Activated effector memory CD4-positive, alpha-beta T cell treated with Interleukin-2 at 50 U/mL for 16 hours (primary cell): ENCODE measurements at places on chromosomes 11 and 22.

- peak; percentile 21 for DNase-seq
Observed at GRCh38 chr11:70191495-70192140, 11.5 kb upstream of the FADD start.

- no peak for DNase-seq
Observed at GRCh38 chr11:103297900-103298299, 188.7 kb downstream of the DYNC2H1 start.

- no peak for DNase-seq
Observed at GRCh38 chr11:79006854-79007253, 432.2 kb upstream of the NARS2 start.

GRCh38 chr22:19149047-19149883, 827 bp downstream of the GSC2 start:
- peak; percentile 42 for DNase-seq

DNA sequence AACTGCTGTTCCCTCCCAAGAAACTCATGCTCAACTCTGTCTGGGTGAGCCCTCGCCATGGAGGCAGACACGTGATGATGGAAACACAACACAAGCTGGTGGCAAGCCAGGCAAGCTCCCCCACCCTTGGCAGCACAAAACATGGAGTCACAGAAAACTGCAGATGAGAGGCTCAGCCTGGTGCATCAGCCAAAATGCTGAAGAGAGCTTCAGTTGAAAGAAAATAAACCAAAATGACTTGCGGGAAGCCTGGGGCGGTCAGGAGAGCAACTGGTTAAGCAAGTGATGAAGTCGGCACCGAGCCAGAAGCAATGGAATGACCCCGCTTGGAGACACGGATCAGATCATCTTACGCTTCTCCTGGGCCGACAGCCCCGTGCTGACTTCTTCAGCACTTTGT, 68.3 kb downstream of the C11orf58 start:
- DNase-seq, result no peak

- DNase-seq, result no peak
Observed at GRCh38 chr11:33630936-33631748, 69.5 kb downstream of the C11orf91 start.

DNA sequence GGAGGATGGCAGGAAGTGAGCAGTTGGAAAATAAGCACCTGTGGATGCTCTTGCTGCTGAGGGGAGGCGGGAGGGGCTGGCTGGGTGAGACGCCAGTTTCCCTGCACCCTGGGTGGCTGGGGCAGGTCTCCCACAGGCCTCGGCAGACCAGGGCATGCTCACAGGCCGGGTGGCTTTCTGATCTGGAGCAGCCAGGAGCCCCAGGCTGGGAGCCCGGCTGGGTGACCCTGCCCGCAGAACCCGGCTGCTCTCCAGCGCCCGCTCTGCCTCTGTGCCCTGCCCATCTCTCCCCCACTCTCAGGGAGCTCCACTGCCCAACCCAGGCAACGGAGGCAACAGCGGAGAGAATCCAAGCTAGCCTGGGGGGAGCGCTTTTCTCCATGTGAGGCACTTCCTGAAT, 24.6 kb downstream of the DCPS start:
- no peak for DNase-seq

DNA sequence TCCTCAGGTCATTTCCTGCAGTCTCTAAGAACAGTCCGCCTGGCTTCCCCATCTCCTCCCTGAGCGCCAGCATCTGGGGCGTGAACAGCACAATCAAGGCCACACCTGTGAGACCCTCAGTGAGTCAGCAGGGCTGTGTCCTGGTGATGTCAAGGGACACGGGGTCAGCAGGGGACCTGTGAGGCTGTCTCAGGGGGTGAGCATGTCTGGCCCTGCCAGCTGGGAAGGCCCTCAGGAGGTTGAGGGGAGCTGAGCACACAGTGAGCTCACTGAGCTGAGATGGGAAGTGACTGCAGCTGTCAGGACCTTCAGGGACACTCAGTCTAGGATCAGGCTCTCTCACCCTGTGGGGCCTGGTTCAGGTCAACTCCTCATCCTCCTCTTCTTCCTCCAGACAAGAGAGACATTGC, 46.6 kb upstream of the VPREB1 start:
- no peak for DNase-seq

- no peak for DNase-seq
Observed at GRCh38 chr11:134752526-134752925, 340.5 kb upstream of the B3GAT1 start.

- DNase-seq, result no peak
Observed at GRCh38 chr22:19821523-19822300, 33.0 kb downstream of the GNB1L start.

GRCh38 chr11:86814775-86815174, 14.4 kb downstream of the PRSS23 start:
- no peak for DNase-seq

- no peak for DNase-seq
Observed at GRCh38 chr11:26062660-26063059, 269.3 kb upstream of the ANO3 start.

DNA sequence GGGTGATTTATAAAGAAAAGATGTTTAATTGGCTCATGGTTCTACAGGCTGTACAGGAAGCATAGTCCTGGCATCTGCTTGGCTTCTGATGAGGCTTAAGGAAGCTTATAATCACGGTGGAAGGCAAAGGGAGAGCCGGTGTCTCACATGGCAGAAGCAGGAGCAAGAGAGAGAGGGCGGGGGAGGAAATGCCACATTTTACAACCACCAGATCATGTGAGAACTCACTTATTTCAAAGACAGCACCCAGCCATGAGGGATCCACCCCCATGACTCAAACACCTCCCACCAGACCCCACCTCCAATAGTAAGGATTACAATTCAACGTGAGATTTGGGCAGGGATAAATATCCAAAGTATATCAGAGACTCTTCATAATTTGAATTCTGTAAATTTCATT, 200.7 kb downstream of the MSANTD4 start:
- DNase-seq, result no peak

DNA sequence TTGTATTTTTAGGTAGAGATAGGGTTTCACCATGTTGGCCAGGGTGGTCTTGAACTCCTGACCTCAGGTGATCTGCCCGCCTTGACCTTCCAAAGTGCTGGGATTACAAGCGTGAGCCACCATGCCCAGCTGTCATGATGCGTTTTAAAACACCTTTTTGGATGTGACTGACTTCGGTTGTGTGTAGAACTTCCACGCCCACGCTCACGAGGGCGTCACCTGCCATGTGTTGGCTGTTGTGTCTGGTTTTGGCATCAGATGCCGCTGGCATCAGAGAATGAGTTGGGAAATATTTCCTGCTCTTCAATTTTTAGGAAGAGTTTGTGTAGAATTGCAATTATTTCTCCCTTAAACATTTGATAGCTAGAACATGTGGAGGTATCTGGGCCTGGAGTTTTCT, 109.1 kb downstream of the KCNQ1 start:
- no peak for DNase-seq

DNA sequence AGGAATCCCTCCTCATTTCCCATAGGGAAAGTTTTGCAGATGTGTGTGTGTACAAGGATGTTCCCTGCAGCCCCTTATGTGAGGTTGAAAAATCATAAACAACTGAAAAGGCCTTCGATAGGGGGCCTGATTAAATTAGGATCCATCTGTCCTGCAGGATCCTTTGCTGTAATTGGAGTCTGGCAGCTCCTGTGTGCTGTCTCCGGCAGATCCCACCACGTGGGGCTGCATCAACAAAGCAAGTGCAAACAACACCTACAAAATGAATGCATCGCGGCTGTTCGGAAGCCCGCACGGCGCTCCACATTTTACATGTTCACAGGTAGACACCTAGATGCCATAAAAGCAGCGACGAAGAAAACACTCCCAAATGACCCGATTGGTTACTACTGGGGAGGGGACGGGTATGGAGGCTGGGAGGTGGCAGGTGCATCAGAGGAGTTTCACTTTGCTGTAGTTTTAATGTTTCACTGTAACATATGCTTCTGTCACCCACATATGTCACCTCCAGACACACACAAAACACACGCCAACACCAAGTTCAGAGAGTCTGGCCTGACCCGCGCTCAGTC, 52.2 kb downstream of the NFAM1 start:
- DNase-seq, result no peak

DNA sequence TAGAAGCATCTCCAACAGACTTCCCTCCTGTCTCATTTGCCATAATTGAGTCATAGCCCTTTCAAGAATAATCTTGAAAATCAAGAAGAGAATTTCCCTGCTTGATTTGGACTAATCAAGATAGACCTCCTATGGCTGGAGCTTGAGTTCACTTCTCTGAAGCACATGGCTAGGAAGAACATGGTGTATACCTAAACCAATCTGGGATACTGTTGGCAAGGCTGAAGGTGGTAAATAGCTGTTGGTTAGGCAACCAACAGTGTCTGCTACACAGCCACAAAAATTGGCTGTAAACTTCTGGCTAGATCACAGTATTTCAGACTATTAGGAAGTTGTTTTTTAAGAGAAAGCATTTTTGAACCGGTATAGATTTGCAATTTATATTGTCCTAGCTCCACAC, 4.9 kb downstream of the CRYAB start:
- DNase-seq, result no peak

DNA sequence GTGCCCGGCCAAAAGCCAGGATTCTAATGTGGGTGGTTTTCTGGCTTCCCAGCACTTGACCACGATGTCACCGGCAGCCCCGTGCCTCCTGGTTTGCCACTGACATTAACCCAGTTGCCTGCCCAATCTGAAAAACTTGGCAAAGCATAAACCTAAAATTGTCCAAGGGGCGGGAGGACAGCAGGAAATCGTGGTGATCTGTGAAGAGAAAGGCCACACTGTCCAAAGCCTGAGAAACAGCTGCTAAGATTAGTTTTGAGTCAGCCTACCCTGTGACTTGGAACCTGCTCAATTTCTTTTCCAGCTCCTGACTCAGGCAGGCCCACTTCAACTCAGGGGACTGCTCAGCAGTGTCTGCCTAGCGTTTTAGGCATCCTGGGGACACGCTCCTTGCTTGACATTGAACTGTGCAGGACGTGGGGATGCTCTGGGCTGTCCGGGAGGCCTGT, 8.2 kb upstream of the F2 start:
- DNase-seq, result no peak

DNA sequence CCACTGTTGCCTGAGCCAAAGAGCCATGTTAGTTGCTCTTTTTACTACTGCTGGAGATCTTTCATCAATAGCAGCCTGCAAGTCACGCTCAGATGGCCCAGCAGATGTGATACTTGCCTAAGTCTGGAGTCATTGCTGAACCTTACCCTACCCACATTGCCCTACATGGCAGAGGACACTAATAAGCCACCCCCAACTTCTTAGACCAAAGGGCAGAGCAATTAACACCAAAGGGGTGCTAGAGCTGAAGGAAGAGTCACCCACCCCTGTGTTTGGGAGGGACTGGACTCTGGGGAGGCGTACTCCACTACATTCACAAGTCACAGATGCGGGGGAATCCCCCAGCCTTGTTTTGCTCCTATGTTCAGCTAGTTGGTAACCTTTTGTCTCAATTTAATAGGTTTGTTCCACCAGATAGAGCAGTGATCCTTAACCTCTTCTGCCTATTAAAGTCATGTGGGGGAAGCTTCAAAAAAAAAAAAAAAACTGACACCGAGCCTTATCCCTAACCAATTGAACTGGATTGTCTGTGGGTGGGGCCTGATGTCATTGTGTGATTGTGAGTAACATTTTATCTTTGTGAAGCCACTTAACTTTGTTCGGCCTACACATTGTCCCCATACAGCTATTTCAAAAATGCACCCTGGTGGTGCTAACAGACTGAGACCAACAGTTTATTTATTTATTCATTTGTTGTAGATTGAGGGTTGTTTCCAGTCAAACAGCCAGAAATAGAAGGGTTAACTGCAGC, 13.1 kb downstream of the ADM start:
- no peak for DNase-seq

GRCh38 chr11:62033191-62034035, 66.0 kb upstream of the FTH1 start:
- no peak for DNase-seq

DNA sequence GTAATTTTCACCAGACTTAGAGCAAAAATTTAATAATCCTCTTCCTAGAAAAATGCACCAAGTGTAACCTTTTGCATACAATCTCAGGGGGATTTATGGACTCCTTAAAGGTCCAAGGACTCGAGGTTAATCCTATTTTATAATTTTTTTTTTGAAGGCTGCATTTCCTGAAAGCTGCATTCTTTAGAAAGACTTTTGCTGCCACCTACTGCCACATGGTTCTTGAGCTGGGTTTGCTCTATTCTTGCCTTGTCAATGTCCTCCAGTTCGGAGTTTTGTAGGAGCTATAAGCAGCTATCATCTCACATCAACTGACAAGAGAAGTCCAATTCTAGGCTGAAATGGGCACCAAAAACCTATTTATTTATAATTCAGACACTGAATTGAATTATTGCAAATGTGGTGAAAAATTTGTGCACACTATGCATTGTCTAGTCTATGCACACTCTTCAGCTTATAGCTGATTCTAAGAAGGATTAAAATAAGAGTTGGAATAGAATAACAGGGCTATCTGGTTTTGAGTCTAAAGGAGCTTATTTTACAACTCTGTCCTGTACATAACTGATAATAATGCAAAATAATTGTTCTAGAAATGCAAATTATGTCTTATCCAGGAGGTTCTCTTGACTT, 31.3 kb downstream of the TRAF6 start:
- no peak for DNase-seq

DNA sequence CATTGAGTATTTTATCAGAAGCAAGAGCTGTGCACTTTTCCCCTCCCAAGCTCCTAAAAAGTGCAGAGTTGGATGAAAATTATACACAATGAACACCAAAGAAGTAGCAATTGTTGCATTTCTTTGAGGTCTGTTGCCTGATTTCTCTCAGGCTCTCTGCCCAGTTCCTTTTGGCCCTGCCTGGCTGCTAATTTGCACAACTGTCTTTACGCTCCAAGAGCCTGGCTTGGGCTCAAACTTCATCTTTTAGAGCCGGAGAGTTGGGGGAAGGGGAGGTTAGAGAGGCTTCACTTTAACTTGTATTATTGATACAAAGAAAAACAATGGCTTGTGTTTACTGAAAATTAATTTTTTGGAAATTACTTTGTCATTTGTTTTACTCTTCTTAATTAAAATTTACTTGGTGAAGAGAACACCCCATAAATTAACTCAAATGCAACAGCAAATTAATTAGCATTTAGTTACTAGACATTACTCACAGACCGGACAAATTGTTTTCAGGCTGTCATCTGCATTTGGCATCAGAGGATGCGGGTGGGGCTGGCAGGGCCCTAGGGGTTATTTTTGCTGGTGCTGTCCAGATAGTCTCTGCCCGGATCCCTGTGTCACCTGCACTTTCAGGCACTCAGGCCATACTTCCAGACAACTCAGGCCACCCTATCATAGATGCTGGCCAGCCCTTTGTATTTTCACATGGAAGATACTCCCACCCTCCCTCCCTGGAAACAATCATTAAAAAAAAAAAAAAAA, 407.3 kb downstream of the NXPE2 start:
- DNase-seq, result no peak

DNA sequence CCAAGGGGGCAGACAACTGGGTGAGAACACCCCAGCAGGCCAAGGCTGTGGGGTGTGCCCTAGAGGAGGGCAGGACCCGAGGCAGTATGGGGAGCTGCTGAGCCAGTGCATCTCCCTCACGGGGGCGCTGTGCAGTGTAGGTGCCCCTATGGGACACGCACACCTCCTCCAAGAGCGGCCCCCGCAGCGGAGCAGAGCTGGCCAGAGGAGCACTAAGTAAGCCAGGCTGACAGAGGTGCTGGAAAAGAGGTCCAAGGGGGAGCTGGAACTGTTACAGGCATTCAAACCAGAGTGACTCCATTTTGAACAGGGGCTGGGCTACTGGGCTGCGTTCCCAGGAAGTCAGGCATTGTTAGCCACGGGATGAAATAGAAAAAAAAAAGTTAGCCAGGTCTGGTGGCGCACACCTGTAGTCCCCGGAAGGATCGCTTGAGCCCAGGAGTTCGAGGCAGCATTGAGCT, 41.8 kb downstream of the TST start:
- peak; percentile 69 for DNase-seq

GRCh38 chr11:61896665-61897386, 5.5 kb upstream of the FADS3 start:
- DNase-seq, result no peak
